GOT3 (cell line): ENCODE measurements at places on chromosomes 11 and 22.

GRCh38 chr22:19118329-19118880 is 3.8 kb downstream of the DGCR2 start:
- no peak for DNase-seq

- no peak for DNase-seq
Observed at GRCh38 chr22:37815593-37815992, 7.6 kb upstream of the GALR3 start.

GRCh38 chr11:1665313-1665712 is 31.7 kb upstream of the KRTAP5-6 start:
- DNase-seq = no peak

DNA sequence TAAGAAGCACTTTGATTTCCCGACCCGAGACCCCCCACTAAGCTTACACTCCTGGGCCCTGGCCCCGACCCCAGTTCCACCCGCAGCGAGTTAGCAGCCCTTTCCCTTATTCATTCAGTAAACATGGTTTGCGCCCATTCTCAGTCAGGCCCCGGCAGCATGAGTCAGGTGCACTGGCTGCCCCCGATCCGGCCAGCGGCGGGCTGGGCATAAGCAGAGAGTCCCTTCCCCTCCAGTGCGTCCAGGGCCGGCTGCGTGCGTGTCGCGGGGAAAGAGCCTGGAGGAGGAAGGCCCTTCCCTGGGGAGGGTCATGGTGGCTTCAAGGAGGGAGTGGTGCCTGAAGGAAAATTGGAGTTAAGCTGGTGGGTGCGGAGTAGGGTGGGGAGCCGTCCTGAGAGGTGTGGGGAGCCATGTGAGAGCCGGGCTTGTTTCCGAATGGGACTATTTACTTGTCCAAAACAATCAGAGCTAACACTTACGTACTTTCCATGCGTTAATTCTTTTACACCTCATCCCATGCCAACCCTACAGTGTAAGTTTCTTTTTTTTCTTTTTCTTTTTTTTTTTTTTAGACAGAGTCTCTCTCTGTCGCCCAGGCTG is 657 bp downstream of the IGHMBP2 start:
- DNase-seq = no peak
